ENCODE measurements at places on chromosomes 5 and 9.

DNA sequence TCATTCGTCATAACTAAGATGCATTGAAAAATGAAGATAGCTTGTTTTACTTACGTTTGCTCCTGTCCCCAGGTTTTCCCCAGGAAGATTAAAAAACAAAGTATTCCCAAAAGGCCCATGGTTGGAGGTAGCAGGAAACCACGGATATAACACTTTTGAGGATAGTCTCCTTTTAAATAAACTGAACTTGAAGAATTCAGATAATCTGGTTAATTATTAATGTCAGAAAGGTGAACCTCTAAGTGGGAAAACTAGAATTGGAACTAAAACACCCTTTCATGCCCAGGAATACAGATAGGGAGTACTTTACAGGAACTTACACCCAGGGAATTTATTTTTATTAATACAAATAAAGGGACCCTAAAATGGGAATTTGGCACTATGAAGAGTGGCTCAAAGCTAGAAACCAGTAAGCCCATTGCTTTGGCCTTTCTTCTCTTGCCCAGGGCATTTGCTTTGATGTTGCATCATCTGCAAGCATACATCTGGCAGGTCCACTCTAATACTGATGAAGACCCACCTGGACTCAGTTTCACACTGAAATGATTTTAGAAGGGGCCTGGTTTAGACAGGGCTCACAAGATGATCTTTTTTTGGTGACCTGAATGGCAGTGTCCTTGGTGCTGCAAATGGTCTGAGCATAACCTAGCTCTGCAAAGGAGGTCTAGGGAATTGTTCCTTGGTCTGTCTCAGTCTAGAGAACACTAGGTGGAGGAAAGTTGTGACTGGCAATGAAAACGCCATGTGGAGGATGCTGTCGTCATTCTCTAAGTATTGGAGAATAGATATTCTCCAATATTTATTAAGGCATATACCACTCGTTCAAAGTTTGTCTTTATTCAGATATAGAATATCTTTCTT lies at the start of gene C5:
Gene C5, minus strand, starts transcription at position 148 of the 861 bp plus-strand sequence. Its CDS starts 29 bp downstream, at position 119.
- DNase-seq = no peak

DNA sequence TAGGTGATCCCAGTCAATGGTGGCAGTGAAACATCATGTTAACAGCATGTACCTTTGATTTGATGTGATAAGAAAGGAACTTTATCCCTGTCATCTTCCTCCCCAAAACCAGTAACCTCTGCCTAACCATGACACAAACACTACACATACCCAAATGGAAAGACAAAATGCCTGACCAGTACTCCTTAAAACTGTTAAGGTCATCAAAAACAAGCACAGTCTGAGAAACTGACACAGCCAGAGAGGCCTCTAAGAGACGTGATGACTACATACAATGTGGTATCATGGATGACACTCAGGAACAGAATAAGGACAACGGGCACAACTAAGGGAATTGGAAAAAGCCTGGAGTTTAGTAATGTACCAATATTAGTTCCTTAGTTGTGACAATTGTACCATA lies 3.9 kb upstream of the IL5 start:
- no peak for DNase-seq

GRCh38 chr5:59760785-59761348 lies 132.7 kb downstream of the PDE4D start:
- no peak for DNase-seq

DNA sequence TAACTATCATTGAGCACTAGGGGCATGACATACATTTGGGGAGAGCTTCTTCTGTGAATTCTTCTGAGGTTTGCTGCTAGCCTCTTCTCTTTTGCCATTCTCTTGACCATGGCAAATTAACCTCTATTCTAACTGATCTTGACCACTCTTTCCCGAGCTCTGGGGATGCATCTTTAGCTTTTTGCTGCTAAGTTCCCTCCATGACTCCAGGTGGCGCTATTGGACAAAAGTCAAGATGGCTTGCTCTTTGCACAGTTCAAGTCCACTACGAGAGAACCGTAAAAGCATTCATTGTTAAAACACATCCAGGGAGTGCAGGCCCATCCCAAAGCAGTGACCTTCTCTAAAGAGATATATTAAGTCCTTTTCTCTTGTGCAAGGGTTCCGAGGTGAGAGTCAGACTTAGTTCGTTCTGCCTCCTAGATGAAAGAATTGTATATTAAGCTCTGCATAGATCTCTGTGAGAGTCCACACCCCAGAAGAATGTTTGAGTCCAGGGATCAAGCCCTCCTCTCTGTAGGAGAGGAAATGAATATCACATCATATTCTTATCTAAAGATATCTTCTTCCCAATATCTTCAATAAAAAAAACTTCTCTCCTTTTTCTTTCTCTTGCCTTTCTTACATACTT lies 1152.9 kb upstream of the CDH6 start:
- no peak for DNase-seq

GRCh38 chr9:102779356-102779755 lies 215.8 kb upstream of the CYLC2 start:
- DNase-seq = no peak

DNA sequence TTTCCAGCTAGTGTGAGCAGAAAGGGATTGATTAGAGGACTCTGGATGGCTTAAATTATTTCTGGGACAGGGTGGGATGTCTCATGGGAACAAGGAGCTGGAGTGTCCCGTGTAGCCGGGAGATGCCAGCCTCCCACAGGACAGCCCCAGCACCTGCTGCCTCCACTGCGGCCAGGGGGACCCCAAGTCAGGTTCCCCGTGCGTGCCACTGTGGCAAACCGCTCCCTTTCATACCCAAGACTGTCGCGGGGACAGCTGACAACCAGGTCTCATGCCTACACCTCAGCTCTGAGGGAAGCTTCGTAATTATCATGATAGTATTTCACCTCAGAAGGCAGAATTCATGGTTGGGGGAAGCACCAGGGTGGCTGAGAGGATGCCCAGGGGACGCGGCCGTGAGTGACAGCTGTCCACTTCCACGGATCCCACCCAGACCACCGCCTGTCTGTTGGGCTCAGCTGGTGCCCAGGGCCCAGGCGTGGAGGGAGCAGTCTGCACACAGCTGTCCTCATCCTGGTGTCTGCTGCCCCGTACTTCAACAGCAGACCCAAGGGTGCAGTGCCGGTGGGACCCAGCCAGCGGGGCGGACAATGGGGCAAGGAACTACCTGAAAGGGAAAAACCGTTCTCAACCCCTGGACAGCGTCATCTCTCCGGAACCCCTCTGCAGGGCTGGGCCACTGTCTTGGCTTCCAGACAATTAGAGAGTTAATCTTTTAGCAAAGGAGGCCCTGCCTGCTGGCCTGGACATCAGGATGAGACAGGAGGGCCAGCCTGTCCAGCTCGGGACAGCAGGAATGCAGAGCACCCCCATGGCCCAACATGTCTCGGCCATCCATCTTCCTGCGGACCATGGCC lies 166.9 kb downstream of the OLFM1 start:
- no peak for DNase-seq

DNA sequence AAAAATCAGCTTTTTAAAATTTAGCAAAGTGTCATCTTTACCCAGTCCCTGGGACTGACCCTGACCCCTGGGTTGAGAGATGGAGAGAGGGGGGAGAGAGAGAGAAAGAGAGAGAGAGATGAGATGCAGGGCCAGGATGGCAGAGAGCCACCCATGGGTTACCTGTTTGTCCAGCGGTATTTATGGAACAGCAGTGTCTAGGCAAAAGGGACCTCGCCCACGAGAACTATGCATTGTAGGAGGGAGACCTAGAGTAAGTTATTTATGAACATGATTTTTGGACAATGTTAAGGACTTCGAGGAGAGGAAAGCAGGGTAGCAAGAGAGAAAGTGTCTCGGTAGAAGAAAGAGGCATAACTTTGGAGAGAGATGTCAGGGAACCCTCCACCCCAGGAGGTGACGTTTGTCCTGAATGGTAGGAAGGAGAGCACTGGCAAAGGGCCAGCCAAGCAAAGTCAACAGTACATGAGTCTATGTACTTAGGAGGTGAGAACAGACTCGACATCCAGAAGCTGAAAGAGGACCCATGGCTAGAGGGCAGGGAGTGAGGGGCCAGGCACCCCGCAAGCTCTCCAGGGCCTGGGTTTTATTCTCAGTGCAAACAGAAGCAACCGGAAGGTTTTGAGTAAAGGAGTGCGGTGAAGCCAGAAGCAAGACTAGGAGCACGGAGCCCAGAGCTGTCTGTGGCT lies 30.5 kb upstream of the MSX2 start:
- DNase-seq = no peak

Measured in GM06990 (cell line).